ENCODE measurements at places on chromosomes 12 and 14.

DNA sequence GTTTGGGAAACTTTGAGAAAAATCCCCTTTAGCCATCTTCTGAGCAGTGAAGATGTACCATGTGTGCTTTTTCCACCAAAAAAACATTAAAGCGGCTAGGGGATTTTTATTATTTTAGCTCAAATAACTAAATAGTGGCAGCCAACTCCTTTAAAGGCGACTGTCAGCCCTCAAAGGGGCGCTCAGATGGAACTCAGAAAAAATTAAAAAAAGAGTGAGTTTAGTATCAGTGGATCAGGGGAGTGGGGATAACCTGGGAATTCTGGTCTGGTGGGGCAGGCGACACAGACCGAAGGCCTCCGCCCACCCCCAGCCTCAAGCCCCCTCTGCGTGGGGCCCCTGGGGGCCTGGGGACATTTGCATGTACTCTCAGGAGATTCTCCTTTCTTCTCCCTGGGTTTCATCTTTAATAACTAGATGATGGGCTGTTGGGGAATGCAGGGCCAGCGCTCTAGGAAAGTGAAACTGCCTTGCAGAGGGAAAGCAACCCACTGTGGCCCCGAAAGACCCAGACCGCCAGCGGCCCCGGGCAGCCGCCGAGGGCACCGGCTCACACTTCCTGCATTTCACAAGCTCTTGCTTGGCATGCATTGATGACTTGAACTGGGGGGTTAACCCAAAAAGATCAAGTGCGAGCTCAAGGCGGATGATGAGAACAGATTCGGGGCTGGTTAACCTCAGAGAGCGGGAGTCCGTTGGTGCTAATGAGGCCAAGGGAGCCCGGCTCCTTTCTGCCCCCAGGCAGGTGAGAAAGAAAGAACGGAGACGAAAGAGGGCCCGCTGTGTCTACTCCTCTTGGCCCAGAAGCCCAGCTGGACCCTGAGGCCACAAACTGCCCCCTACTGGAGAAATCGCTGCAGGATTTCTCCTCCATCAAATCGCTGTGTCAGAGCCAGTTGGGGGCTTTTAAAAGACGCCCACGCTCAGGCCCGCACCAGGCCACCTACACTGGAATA, 7.3 kb upstream of the BATF start:
- DNase-seq, result no peak

DNA sequence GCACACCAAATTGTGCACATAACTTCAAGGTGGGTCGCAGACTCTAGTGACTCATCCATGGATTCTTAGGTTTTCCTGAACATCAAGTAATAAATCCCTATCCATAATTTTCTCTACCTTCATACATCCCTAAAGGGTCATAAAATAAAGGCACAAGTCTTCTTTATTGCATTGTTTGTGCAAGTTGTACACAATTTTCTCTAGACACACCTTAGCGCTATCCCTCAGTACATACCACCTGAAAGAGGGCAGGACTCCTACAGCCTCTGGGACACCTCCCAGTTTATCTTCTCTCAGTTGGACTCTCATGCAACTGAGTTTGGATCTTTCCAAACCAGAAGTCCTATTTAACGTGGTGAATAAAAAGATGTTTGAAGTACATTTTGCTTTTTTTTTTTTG, 168.5 kb upstream of the BMP4 start:
- DNase-seq, result no peak

- DNase-seq, result no peak
Measured at GRCh38 chr14:105503296-105503640, 12.2 kb downstream of the TEDC1 start.

- no peak for DNase-seq
Measured at GRCh38 chr12:75959060-75959459, 72.5 kb downstream of the PHLDA1 start.
